Stimulated activated CD8-positive, alpha-beta memory T cell treated with anti-CD3 and anti-CD28 coated beads, Interleukin-4, amount 100 ng/mL, for 4 hours (primary cell): ENCODE measurements at places on chromosomes 2 and 18.

DNA sequence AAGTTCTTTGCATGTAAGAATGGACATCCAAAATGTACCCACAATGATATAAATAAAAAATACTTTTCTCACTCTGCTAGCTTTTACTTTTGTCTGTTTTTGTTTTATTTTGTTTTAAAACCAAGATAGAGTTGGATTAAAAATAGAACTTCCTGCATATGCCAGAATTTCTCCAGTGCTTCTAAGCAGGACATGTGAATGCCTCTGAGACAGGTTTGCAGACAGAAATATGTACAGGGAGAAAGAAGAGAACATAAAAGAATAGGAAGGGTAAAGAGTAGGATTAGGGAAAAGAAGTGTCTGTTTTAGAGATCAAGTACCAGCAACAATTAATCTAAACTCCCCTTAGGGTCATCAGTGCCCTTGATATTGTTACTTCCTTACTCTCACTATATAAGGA is 114.4 kb downstream of the BMPR2 start:
- DNase-seq = no peak

DNA sequence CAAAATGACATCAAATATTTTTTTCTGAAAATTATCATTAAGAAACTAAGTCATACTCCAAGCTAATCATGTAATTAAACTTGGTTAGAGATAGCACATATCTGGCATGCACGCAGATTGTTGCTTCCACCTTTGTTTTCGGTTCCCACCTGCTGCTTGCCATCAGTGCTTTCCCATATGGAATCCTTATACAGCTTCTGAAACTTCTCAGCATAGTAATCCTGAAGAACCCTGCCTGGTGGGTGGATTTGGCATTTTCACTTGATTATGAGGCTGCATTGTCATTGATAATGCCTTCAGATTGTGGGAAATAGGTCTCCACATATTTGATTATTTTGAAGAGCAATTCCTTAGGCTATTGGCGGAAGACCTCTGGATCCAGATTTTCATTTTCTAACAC is 47.5 kb downstream of the ZC3H6 start:
- no peak for DNase-seq

- no peak for DNase-seq
Measured at GRCh38 chr2:160111951-160112798, 49.8 kb upstream of the PLA2R1 start.

- DNase-seq = no peak
Measured at GRCh38 chr2:134558208-134558830, 160.5 kb downstream of the TMEM163 start.

GRCh38 chr2:42980764-42981416 is 188.5 kb upstream of the HAAO start:
- no peak for DNase-seq

DNA sequence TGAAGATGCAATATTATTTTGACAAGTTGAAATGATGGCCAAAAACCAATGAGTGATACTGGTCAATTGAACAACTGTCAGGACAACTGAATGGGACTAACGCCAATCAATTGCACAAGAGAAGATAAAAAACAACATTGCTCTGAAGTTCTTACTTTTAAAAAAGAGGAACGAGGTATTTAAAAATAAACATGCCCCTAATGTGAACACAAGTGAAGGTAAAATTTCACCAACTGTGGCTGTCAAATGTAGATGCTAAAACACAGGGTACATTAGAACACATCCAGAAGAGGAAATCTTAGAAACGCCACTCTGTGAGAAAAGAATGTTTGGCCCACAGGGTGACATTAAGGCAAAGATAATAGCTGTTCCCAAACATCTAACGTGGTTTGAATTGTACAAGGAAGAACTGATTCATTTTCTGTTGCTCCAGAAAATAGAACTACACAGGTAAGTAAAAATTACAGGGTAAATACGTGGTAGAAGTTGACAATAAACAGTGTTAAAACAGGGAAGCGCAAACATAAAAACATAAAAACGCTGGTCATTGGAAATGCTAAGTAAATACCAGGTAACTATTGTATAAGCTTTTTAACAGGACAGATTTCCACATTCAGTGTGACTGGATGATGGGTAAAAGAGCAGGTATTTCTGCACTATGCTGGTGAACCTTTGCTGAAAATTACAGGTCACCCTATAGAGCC is 20.3 kb downstream of the LONRF2 start:
- no peak for DNase-seq

GRCh38 chr2:239391286-239392071 is 9.3 kb downstream of the HDAC4 start:
- no peak for DNase-seq
